Activated T-cell treated with anti-CD3 and anti-CD28 coated beads, Interleukin-2, amount 50 U/mL, for 1 hour (primary cell): ENCODE measurements at places on chromosomes 1 and 21.

- DNase-seq: no peak
Measured at GRCh38 chr1:77468257-77468948, 186.6 kb downstream of the AK5 start.

DNA sequence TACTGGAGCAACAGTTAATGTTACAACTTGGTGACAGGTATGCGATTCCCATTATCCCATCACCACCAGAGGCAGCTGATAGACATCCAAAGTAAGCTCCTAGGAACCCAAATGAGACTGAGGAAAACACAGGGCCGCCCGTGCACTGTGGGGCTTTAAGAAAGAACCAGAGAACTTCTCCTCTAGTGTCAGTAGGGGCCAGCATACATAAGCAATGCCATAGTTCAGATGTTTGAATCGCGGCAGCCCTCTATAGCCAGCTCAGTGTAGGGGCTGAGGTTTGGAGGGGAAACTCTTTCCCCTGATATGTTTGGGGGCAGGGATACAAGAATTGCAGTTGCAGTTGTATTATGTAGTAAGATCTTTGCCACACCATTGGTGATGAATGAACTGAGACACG, 593.3 kb upstream of the NCAM2 start:
- no peak for DNase-seq

DNA sequence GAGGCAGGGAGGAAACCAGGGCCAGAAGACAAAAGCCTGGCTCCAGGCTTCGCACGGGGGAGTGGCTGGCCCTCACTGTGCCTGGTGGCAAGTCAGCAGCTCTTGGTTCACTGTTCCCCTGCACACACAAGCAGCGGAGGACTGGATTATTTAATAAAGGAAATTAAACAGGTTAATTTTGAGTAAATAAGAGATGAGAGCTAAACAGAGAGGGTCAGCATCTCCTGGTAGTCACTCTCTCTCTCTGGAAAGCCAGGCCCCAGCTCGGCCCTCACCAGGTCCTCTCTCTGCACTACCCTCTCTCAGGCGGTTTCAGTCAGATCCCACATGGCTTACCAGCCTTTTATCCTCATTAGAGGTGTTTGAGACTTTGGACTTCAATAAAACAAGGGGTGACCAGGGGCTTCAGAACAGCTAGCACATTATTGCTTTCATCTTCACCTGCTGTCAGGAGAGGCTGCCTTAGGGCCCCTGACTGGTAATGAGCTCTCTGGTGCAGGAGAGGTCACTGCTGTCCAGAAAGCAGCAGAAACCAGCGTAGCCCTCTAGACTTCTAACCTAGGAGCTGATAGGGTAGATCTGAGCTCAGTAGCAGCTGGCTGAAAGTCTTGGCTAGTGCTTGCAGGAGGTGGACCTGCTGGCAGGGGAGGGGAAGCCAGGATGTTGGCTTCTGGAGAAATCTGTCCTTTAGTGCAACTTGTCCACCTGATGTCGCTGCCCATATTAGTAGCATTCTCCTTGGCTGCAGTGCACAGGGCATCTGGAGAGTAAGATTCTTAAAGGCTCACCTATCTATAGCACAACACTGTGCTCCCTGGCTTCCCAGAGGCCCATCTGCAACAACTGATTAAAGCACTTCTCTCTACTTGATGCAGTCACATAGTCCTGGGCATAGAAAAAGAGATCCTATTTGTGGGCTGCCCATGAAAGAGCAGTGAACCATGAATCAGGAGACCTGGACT, 45.9 kb downstream of the SYT6 start:
- no peak for DNase-seq

- DNase-seq: no peak
Measured at GRCh38 chr1:228963795-228964177, 228.5 kb downstream of the RHOU start.

- no peak for DNase-seq
Measured at GRCh38 chr21:22516230-22516629, 1518.0 kb downstream of the NCAM2 start.

DNA sequence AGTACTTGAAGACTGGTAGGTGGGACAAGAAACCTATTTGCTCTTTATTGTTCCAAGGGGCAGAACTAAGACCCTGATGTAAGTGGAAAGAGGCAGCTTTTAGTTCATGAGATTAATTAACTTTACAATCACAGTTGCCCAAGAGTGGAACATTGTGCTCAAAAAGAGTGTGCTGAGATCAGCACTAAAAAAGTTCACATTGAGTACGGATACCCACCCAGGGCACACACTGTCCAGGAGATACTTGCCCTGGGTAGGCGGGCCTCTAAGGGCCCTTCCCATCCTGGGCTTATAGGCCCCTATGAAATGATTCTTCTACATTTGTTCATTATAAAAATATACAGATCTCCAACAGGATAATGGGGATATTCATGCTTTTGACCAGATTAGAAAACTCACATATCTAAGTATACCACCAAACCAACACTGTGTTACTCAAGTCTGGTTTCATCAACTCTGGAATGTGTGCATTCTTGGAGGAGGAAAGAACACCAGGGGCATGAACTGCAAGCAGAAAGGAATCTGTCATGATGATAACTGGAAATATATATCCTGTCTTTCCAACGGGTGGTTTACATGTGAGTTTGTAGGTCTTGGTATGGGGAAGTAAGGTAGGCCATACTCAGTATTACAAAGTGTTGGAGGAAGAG, 626.2 kb downstream of the SMYD3 start:
- DNase-seq: no peak

DNA sequence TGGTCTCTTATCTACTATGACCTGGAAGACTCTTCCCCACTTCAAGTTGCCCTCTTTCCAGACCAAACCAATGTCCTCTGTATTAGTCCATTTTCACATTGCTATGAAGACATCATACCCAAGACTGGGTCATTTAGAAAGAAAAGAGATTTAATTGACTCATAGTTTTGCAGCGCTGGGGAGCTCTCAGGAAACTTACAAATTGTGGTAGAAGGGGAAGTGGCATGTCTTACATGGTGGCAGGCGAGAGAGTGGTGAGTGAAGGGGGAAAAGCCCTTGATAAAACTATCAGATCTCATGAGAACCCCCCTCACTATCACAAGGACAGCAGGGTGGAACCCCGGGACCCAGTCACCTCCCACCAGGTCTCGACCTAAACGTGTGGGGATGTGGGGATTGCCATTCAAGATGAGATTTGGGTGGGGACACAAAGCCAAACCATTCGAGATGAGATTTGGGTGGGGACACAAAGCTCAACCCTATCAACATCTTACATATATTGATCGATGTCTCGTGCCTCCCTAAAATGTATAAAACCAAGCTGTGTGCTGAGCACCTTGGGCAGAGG, 14.2 kb upstream of the AGPAT3 start:
- DNase-seq: no peak

- DNase-seq: no peak
Measured at GRCh38 chr1:192476802-192477298, 98.7 kb upstream of the RGS1 start.

GRCh38 chr1:2228157-2228594, at the start of gene SKI:
SKI (plus strand) TSS chr1:2228319; CDS start chr1:2228767, 448 bp downstream.
- DNase-seq: no peak

DNA sequence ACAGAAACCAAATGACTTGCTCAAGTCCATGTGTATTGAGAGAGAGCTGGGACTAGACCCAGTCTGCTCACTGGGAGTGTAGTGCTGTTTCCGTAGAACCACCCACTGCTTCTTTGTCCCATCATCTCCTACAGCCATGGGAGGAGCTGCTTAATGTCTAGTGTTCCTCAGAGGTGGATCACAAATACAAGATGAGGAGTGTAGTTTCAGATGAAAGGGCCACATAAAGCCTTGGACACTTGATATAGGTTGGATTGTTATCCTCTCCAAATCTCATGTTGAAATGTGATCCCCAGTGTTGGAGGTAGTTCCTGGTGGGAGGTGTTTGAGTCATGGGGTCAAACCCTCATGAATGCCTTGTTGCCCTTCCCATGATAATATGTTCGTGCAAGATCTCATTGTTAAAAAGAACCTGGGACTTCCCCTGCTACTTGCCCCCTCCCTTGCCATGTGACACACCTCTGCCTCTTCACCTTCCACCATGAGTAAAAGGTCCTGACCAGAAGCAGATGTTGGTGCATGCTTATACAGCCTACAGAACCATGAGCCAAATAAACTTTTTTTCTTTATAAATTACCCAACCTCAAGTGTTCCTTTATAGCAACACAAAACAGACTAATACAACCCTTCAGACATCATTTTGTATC, 127.5 kb upstream of the DNAH14 start:
- DNase-seq: no peak

- no peak for DNase-seq
Measured at GRCh38 chr1:3459940-3460671, 5.6 kb downstream of the ARHGEF16 start.

- no peak for DNase-seq
Measured at GRCh38 chr1:194117582-194117981, 931.2 kb upstream of the B3GALT2 start.

DNA sequence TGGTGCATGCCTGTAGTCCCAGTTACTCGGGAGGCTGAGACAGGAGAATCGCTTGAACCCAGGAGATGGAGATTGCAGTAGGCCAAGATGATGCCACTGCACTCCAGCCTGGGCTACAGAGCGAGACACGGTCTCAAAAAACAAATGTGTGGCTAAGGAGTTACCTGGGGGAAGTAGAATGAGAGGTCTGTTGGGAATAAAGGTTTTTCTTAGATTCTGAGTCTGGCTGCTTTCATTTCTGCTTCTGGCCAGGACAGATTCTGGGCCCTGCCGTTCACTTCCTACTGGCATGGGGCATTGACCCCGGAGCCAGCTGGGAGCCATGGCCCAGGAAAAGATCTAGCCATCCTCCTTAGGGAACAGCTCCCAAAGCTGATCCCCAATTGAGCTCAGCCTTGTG, 420 bp upstream of the DCDC2B start:
- no peak for DNase-seq

- DNase-seq: no peak
Measured at GRCh38 chr1:40754201-40754600, 29.4 kb upstream of the KCNQ4 start.

- no peak for DNase-seq
Measured at GRCh38 chr1:87334351-87335174, 5.9 kb downstream of the LMO4 start.

DNA sequence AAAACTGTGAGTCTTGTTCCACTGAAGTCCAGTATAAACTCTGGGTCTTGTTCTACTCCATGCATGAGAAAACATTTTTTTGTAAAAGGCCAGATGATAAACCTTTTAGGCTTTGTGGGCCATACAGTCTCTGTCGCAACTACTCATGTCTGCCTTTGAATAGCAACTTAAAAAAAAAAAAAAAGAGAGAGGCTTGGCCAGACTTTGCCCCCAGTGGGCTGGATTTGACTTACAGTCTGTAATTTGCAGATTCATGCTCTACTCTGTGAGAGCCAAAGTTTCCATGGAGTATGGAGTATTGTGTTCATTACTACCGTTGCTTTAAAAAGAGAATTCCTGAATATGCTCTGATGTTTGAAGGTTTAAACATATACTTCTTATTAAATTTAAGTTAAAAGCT, 654.9 kb upstream of the PKN2 start:
- DNase-seq: no peak

- DNase-seq: no peak
Measured at GRCh38 chr1:5660141-5660935, 331.9 kb downstream of the NPHP4 start.

DNA sequence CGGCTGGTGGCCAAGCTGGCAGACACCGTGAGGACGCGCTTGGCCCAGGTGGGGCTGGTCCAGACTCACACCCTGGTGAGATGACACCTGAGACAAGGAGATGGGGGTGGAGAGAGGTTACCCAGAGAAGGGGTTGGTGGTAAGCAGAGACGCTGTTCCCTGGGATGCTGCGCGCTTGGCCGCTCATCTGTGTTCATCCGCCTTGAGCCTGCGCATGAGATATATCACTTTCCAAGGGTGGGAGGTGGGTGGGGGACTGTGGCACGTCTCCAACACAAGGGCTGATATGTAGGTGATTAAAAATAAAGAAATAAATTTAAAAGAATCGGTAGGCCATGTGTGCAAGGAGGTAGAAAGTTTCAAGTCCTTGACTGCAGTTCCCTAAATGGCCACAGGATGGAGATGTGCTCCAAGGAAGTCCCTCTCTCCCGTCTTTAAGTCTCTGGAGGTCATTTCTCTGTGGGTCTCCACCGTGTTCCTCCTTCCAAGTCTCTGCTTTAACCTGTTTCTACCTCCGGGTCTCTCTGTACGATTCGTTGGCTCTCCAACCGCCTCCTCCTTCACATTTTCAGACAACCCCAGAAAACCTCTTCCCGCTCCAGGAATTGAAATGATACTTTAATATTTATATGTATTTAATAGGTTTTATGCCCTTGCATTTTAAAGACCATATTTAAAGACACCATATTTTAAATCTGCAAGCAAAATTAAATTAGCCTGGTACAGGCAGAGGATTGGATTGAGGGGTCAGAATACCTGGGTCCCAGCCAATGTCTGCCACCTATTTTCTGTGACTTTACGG, 4.5 kb downstream of the TTC24 start:
- DNase-seq: peak; percentile 57

GRCh38 chr1:48109390-48110013, 112.3 kb upstream of the TRABD2B start:
- no peak for DNase-seq

DNA sequence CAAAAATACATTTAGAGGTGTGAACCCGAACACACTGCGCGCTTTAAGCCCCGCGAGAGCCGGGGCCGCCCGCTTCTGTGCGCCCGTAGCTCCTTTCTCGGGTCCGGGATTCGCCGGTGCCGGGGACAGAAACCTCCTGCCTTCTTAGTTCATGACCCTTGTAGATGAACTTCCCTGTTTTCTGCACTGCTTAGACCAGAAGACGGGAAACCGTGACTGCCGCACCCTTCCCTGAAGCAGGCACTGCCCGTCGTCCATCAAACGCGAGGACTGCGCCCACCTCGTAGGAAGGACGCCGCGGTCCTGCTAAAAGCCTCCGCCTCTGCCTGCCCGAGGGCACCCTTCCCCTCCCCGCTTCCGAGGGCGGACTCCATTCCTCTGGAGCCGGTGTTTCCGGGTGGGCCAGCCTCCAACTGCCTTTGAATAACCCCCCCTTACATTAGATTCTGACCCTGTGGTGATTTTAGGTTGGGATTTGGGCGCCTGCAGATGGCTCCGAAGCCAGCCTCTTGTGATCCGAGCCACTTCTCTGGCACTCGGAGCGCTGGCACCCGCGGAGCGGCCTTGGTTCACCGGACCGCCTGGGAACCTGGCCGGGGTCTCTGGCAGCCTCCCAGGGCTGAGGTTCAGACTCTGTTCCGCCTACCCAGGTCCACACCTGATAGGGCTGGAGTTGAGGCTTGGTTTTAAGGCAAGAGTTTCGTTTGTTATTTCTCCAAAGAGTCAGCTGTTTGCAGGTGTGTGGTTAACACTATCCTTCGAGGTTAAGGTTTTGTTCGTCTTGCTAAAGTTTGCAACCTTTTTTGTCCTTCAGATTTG, 1.2 kb upstream of the PTTG1IP start:
- DNase-seq: peak; percentile 56

DNA sequence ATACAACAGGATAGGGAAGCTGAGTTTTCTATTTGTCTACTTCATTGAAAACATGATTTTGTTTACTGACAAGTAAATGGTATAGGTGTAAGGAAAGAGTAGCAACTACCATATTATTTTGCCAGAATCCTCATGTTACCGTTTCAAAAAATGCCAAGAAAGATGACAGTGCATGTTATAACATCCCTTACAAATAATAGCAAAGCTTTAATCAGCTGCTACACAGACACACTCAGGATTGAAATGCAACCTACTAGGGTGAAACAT, 331.5 kb downstream of the CHRM3 start:
- DNase-seq: no peak

- DNase-seq: no peak
Measured at GRCh38 chr1:88777604-88778149, 93.6 kb downstream of the PKN2 start.

- DNase-seq: no peak
Measured at GRCh38 chr1:53482441-53483153, 23.4 kb downstream of the DMRTB1 start.
